Activated naive CD4-positive, alpha-beta T cell treated with anti-CD3 and anti-CD28 coated beads, Interleukin-2, amount 50 U/mL, for 72 hours (primary cell): ENCODE measurements at places on chromosomes 1 and 21. TPM values are rescaled to one million over a fixed set of nuclear protein-coding genes. Genes with fewer than 3 reads are reported as not detected.

Gene PM20D1
- total RNA-seq, result 0.73 TPM

- no peak for DNase-seq
Observed at GRCh38 chr21:28261298-28261697, 731.4 kb downstream of the LTN1 start.

DNA sequence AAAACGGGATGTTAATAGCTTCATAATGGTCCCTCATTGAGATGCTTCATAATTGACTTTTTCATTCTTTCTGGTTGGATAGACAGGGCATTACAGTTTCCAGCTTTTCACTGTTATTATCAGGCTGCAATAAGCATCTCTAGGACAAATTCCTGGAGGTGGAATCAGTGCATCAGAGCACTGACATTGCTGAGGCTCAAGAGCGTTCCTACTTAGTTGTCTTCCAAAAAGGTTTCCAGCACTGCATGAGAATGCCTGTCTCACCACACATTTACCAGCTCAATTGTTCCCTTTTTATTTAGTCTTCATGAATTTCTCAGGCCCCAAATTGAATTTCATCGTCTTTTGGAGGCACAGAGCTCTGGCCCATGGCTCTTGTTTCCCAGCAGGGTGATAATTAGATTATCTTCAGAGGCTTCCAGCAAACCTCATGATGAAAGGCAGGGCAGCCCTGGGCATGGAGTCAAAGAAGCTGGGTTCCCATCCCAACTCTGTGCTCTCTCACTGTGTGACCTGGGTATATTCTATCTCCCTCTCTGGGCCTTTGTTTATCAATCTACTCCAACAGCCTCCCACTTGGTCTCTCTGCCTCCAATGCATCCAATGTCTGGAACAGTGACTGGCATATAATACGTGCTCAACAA is 451.4 kb downstream of the PTPRU start:
- DNase-seq, result no peak

Gene OR6N1
- not detected for total RNA-seq

GRCh38 chr1:204733289-204733688 is 47.8 kb upstream of the LRRN2 start:
- DNase-seq, result no peak

DNA sequence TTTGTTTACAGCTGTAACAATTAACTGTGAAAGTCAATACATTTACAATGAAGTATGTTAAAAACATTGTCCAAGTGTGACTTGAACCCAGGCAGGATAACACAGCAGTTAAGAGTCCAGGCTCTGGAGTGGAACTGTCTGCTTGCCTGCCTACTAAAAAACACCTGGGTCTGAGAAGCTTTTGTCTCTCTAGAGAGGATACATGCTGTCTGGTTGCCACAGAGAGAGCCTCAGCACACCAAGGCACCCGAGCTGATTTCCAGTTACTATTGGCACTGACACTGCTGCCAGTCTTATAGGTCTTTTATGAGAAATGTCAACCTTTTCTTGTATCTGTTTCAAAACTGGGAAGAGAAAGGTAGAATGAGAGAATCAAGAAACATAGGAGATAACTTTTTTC is 20.2 kb upstream of the RALGPS2 start:
- DNase-seq, result no peak

Gene SLC25A34
- 1.9 TPM for total RNA-seq

DNA sequence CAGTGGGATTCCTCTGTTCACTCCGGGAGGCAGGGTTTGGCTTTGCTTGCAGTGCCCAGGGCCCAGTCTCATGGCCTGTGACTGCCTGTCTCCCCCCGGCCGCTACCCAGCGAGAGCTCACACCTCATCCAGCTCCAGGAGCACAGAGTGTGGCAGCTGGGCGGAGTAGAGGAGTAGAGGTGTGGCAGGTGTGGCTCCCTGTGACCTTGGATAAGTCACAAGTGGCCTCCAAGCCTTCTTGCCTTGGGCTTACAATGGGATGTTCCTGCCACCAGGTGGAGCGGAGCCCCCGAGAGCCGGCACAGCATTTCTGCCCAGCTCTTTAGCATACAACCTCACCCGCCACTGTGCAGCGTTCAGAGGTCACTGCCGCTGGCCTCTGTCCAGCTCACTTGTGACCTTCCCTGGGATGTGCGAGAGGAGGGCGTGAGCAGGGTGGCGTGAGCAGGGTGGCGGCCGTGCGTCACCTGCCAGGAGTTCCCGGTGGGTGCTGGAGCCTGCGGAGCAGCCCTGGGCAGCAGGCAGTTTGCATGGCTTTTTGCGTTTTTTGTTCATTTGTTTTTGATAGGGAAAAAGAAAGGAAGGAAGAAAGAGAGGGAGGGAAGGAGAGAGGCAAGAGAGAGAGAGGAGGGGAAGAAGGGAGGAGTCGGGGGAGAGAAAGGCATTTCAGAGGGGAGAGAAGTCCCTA is 42.4 kb downstream of the CRYAA start:
- no peak for DNase-seq

Gene IVL
- total RNA-seq, result not detected

- DNase-seq, result no peak
Observed at GRCh38 chr1:180094705-180095295, 59.9 kb upstream of the QSOX1 start.

Gene RGS18
- total RNA-seq, result not detected

DNA sequence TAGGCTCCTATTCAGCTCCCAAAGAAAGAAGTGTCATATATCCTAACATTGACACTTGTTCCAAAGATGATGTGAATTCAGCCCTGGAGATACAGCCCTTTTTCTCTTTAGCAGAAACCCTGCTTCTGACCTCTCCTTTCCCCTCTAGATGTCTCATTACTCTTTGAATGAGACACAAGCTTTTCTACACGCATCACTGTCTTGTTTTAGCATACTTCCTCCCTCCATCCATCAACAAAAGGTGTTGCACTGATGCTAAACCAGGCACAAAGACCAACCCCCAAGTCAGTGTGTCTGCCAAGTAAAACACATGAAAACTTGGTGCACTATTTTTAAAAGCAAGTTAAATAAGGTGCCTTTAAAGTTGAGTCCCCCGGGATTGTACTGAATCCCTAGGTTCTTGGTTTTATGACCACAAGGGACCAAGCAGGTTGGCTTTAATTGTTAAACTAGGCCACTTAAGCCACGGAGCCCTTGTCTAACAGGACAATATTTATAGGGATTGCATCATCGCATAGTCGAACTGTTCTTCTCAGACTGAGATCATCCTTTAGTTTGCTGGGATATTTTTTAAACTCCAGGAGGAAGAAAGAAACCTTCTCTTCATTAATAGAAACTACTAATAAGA is 101.0 kb upstream of the GUCA2B start:
- no peak for DNase-seq

Gene TAL1
- total RNA-seq, result 0.14 TPM

DNA sequence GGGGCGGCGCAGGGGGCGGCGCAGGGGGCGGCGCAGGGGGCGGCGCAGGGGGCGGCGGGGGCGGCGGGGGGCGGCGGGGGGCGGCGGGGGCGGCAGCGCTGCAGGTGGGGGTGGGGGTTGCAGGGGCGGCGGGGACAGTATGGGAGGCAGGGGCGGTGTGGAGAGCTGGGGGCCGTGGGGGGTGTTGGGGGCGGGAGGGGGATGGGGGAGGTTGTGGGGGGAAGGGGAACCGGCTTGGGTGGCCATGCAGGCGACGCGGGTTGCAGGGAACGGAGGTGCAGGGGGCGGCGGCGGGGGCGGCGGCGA is 13.0 kb upstream of the SLC19A1 start:
- DNase-seq, result no peak

DNA sequence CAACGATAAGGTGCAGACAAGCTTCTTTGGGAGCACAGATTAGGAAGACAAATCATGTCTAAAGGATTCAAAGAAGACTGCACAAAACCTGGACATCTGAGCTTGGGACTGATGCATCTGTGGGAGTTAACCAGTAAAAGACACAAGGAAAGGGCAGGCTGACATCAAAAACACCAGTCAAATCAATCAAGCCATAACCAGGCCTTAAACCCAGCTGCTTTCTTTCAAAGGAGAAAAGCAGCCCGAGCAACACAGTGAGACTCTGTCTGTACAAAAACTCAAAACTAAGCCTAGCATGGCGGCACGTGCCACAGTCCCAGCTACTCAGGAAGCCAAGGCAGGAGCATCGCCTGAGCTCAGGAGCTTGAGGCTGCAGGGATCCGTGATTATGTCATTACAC is 411.6 kb downstream of the SMYD3 start:
- no peak for DNase-seq

Gene NUP210L
- total RNA-seq, result 0.10 TPM

Gene SH3D21
- 4.4 TPM for total RNA-seq

DNA sequence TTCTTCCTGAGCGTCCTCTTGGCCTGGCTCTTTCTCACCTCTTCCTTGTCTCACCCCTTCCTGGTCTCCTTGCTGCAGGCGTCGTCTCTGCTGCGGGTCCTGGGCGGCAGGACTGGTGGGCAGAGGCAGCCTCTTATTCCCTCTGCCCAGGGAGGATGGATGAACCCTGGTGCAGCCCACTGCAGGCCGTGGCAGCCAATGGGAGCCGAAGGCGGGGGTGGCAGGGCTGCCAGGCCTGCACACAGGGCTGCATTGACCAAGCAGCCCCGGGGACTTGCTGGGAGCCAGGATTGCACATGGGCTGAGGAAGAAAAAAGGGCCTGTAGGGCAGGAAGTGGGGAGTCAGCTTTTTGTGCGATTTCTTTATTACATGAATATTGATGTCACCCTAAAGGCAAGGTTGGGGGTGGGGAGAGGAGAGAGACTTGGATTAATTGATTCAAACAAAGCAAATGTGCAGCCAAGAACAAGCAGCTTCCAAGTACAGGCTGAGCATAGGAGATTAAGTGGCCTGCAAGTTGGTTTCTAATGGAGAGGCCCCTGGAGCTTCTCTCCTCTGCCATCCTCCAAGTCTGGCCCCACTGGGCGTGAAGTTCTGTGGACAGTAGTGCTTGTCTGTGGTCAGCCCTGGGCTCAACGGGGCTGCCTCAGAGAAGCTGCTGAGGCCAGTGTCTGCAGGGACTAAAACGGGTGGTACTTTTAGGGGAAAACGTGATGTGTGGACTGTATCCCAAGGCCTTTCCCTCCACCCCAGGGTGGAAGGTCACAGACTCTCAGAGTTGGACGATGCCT is at the start of gene S100B:
Gene S100B (minus strand): TSS at position 108 of the 792 bp plus-strand sequence. CDS start 2,667 bp downstream, outside the sequence.
- DNase-seq, result no peak

DNA sequence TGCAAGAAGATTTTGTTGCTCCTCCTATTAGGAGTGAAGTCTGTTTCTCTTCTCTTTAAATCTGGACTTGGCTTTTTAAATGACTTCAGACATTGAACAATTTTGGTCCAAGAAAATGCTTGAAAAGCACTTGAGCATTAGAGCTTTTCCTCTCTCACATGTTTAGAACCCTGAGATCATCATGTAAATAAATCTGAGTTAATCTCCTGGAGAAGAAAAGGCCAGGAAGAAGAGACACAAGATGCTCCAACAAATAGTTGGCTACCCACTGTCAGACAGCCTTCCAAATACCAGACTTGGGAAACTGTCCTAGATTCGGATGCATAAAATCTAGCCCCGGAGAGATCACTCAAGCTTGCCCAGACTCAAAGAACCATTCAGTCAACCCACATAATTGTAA is 1353.1 kb upstream of the ADGRL4 start:
- no peak for DNase-seq

Gene LAPTM5
- 248 TPM for total RNA-seq

DNA sequence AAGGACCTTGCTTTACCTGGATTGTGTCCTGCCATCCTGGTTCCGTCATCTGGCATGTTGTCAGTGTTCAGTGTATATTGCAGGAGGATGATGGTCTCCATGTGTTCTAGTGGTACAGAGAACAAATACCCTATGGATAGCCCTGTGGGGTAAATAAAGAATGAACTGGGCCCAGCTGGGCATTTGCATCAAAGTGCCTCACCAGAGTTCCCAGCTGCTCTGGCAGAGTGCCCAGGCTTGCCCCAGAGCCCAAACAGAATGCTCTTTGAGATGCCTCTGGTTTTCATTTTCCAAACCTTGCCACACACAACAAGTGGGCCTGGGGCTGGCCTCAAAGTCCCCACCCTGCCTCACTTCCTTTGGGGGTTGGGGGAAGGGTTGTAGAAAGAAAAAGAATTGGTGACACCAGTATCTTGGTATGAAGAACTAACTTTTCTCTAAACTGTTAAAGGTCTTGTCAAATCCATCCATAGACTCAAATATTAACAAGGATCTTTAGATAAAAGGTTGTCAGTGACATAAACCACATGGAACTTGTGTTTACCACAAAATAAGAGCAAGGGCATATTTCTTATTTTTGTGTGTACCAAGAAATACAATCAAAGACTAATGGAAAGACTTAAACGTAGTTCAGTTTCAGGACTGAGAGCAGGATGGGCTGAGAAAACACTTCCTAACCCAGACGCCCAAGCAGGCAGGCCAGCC is 82.2 kb downstream of the LMO4 start:
- DNase-seq, result no peak

DNA sequence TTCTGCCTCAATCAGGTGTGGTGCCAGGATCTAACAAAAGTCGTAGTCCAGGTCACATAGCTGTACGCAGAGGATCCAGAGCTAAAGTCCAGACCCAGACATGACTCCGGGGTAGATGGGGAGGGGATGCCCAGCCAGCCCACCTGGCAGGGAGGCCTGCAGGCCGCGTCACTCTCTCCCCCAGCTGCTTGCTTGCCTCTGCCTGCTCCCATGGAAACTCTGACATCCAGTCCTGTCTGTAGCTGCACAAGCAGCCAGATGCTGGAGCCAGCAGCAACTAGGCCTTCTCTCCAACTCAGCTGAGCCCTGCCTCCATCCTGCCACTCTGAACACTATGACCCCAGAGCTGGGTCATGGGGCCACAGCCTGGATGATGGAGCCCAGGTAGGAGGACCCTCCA is 8.1 kb downstream of the COL8A2 start:
- no peak for DNase-seq

- DNase-seq, result no peak
Observed at GRCh38 chr1:40750451-40750908, 33.1 kb upstream of the KCNQ4 start.
